ENCODE measurements at places on chromosomes 4 and X. TPM values are rescaled to one million over a fixed set of nuclear protein-coding genes. Genes with fewer than 3 reads are reported as not detected.

The DIPK2B gene
- not detected for total RNA-seq

The SCML2 gene
- 8.6 TPM for total RNA-seq

The TRPC3 gene
- 0.11 TPM for total RNA-seq

The RASGEF1B gene
- 0.05 TPM for total RNA-seq

The XAGE1A gene
- 21.1 TPM for total RNA-seq
